ENCODE measurements at places on chromosomes 12 and 14. TPM values are rescaled to one million over a fixed set of nuclear protein-coding genes. Genes with fewer than 3 reads are reported as not detected.

Gene TAS2R9
- not detected for total RNA-seq

Gene CLEC7A
- 3.0 TPM for total RNA-seq

Gene ERP27
- total RNA-seq = not detected

Gene CLEC1B
- not detected for total RNA-seq

Gene RHOJ
- total RNA-seq = 7.5 TPM

Gene B4GALNT1
- total RNA-seq = 9.1 TPM

Gene CMTM5
- total RNA-seq = not detected

Gene SIX6
- 0.28 TPM for total RNA-seq

Gene TOMM20L
- total RNA-seq = not detected

Gene KLRD1
- 0.40 TPM for total RNA-seq

Gene GYS2
- total RNA-seq = not detected

Gene OR4N2
- not detected for total RNA-seq

Gene SLC10A1
- total RNA-seq = not detected

GRCh38 chr14:59208954-59209353 lies 20.5 kb downstream of the DAAM1 start:
- DNase-seq = no peak

GRCh38 chr12:27922531-27923139 lies 49.9 kb downstream of the PTHLH start:
- DNase-seq = no peak

DNA sequence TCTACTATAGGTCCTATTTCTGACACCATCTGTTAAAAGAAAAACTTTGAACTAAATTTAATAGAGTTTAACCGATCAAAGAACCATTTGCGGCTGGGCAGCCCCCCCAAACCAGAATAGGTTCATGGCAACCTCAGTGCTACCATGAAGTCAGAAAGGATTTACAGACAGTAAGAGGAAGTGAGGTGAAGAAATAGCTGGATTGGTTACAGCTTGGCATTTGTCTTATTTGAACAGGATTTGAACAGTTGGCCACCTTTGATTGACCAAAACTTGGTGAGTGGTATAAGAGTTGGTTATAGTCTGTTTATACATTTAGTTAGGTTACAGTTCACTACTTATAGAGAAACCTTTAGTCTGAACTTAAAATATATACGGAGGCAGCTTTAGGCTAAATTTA lies 88.9 kb downstream of the TXNDC16 start:
- no peak for DNase-seq

GRCh38 chr12:23014749-23015148 lies 389.8 kb downstream of the ETNK1 start:
- no peak for DNase-seq

- DNase-seq = no peak
Measured at GRCh38 chr12:58967561-58967960, 47.3 kb upstream of the LRIG3 start.

- no peak for DNase-seq
Measured at GRCh38 chr12:98402091-98402490, 113.3 kb upstream of the TMPO start.

GRCh38 chr12:121975021-121975420 lies 46.7 kb upstream of the BCL7A start:
- DNase-seq = no peak

GRCh38 chr14:34980337-34980900 lies 2.4 kb upstream of the SRP54 start:
- DNase-seq = no peak

GRCh38 chr12:117489671-117490070 lies 128.2 kb upstream of the NOS1 start:
- DNase-seq = no peak

GRCh38 chr14:82387699-82388098 lies 854.0 kb upstream of the SEL1L start:
- DNase-seq = no peak

DNA sequence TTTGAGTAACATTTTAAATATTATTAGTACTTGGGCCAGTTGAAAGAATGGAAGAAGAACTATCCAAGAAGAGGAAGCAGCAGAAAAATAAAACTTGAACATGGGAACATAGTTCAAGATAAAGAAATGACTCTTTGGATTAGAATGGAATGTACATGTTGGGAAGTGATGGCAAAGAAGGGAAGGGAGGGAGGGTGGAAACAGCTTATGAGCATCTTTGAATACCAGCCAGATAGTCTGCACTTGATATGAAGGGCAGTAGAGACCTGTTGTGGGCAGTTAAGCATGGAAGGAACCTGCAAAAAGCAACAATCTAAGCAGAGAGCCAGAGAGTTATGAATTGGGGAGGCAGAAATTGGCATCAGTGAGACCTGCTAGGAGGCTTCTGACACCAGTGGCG lies 10.0 kb upstream of the IL22 start:
- no peak for DNase-seq

GRCh38 chr12:120254809-120255208 lies 10.7 kb downstream of the PXN start:
- no peak for DNase-seq

DNA sequence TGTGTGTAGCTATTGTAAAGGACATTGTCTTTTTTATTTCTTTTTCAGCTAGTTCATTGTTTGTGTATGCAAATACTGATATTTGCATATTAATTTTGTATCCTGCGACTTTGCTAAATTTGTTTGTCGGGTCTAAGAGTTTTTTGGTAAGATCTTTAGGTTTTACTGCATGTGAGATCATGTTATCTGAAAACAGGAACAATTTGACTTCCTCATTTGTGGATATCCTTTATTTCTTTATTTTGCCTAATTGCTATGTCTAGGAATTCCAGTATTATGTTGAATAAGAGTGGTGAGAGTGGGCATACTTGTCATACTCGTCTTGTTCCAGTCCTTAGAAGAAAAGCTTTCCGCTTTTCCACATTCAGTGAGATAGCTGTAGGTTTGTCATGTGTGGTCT lies 28.8 kb downstream of the SIX4 start:
- DNase-seq = no peak

DNA sequence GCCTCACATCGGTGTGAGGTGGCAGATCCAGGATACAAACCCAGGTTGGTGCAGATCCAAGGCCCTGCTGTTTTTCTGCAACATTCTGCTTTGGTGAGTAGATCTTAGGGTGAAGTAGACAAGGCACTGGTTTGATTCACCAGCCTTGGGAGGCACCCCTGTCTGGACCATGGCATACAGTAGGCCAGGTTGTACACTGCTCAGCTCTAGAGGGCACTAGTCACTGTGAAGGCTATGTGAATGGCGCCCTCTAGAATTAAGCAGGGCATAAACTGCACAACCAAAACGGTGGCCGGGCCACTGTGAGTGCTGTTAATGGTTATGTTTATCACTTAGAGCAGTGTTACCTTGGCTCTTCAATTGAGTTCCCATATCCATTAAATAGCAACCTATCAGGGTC lies 280.6 kb upstream of the PWP1 start:
- no peak for DNase-seq

DNA sequence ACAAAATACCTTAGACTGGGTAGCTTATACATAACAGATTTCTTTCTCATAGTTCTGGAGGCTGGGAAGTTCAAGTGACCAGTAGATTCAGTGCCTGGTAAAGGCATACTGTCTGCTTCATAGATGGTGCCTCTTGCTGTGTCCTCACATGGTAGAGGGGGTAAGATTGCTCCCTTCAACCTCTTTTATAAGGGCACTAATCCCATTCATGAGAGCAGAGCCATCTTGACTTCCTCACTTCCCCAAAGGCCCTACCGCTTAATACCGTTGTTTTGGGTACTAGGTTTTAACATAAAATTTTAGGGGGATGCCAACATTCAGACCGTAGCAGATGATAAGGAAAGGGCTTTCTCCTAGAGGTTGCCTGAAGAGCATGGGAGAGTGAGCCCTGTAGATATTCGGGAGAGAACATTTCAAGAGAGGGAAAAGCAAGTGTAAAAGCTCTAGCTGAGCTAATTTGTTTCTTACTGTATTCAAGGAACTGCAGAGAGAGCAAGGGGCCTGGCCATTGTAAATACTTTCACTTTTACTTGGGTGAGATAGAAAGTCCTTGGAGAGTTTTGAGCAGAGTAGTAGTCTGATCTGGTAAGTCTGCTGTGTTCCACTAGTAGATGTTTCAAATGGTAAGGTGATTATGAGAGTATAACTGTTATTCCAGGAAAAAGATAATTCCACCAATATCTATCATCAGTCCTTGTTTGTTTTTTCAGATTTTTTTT lies 27.3 kb downstream of the FRS2 start:
- no peak for DNase-seq

DNA sequence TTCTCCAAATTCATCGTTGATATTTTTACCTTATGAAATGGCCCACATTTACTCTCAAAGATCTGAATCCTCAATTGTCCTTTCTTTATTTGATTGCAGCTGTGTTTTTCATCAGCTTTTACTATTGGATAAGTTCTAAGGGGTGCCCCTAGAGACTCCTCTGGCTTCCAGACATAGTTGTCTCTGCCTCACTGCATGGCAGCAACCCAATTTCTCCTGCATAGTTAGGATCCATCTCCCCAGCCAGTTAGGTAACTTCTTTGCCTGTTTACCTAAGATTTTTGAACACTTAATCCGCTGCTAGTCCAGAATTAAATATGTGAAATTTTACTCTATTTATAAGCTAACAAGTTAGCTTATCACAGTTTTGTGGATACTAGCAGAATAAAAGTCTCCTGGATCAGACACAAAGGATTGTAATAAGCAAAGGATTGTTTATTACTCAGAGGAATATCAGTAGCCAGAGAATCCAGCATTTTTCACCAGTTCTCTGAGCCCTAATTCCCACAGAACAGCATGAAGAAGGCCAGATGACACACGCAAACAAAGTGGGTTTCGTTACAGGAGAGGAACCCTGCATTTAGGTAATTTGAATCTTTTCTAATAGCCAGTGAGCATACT lies 101.1 kb downstream of the BBS10 start:
- no peak for DNase-seq

DNA sequence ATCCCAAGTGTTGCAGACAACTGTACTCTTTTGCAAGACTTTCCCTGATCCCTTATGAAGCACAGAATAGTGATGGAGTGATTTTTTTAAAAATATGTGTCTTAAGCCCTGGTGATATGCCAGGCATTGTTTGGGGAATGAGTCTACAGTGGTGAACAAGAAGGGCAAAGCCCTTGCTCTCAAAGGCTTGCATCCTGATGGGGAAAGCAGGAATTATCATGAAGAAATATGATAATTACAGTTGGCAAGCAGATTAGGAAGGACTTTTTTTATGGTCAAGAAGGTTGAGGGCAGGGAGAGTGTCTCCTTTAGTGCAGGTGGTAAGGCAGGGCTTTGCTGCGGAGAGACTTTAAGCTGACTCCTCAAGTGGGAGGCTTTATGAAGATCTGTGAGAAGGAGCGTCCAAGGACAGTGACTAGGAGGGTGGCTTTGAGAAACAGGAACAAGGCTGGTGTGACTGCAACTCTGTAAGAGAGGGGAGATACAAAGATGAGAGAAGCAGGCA lies 100.2 kb downstream of the SYNE2 start:
- DNase-seq = no peak

- DNase-seq = no peak
Measured at GRCh38 chr12:96424601-96425000, 24.4 kb upstream of the CDK17 start.

DNA sequence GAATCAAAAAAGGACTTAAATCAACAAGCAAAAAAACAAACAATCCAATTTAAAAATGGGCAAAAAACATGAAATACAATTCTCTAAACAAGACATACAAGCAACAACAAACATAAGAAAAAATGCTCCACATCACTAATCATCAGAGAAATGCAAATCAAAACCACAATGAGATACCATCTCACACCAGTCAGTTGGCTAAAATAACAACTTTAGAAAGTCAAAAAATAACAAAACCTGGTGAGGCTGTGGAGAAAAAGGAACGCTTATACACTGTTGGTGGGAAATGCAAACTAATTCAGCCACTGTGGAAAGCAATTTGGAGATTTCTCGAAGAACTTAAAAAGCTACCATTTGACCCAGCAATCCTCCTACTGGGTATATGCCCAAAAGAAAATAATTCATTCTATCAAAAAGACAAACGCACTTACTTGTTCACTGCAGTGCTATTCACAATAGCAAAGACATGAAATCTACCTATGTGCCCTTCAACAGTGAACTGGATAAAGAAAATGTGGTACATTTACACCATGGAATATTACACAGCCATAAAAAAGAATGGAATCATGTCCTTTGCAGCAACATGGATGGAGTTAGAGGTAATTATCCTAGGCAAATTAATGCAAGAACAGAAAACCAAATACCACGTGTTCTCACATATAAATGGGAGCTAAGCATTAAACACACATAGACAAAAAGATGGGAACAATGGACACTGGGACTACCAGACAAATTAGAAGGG lies 26.9 kb downstream of the PRKD1 start:
- no peak for DNase-seq

- DNase-seq = no peak
Measured at GRCh38 chr12:1859643-1860042, 39.3 kb downstream of the LRTM2 start.

DNA sequence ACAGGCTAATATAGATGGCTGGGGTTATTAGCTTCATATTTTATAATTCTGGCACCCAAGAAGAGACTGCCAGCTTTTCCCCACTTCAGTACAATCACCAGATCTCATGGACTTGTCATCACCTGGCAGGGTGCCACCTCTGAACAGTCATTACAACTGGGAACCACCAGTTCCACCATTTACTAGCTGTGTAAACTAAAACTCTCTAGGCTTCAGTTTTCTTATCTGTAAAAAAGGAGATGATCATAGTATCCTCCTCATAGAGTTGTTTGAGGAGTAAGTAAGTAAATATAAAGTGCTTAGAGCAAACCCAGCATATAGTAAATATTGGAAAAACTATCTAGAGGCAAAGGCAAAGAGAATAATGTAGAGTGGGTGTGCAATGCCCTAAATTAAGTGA lies 19.3 kb downstream of the CPNE8 start:
- DNase-seq = peak; percentile 55

GRCh38 chr14:50657753-50658152 lies 10.4 kb downstream of the SAV1 start:
- DNase-seq = no peak

DNA sequence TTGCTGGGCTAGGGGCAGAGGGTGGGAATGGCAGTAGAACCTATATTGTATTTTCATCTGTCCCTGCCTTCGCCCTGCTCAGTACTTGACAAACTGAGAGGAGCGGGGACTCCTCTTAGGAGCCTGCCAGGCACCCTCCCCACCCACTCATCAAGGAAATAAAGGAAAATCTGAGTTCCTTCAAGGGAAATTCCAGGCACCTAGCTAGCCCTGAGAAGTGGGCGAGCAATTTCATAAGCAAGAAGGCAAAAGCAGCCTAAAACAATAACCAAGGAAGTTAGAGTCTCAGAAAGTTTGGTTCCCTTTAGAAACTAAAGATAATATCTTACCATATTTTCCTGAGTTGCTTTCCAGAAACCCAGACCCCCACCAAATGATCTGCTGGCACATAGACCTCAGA lies 10.6 kb upstream of the PLEKHD1 start:
- no peak for DNase-seq

DNA sequence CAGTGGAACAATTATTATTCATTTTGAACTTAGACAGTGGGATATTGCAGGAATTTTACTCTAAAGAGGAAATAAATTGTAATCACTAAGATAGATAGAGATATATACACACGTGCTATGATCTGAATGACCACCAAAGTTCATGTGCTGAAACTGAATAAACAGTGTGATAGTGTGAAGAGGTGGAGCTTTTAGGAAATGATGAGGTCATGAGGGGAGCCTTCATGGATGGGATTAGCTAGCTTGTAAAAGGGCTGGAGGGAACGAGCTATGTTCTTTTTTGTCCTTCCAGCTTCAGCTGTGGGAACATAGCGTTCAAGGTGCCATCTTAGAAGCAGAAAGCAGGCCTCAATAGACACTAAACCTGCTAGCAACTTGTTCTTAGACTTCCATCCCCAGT lies 191.5 kb upstream of the LRIG3 start:
- DNase-seq = no peak

- peak; percentile 73 for DNase-seq
Measured at GRCh38 chr14:95432144-95433093, 84.0 kb downstream of the SYNE3 start.
